Body of pancreas (tissue), 4 donors: ENCODE measurements at places on chromosomes 2 and 18.

- H3K27ac ChIP-seq = no peak overlapping the region
- DNase-seq = no peak
- H3K4me1 ChIP-seq = no peaks in the 10 kb centered on the region
- no peaks in the 10 kb centered on the region for H3K27me3 ChIP-seq
These were observed 124.1 kb downstream of the LNPK start for GRCh38 chr2:175877845-175878544.

DNA sequence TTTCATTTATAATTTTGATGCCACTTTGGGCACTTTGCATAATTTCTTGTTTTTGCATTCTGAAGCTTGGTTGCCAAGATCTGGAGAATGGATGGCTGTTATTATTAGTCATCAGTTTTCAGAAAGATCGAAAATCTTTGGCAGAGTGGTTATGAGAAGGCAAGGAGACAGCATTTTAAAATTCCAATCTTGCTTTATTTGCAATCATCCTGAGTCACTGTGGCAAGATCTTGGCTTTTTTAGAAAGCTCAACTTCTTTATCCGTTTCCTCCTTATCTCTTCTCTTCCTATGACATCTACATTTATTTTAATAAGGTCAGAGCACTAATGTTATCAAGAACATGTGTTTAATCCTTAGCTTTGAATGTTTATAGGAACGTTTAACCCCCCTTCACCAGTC, 31.1 kb upstream of the EIF2AK3 start:
- no peaks in the 10 kb centered on the region for H3K36me3 ChIP-seq
- H3K27me3 ChIP-seq = no peaks in the 10 kb centered on the region
- no peak for DNase-seq
- no peak overlapping the region for H3K27ac ChIP-seq
- H3K4me1 ChIP-seq = peaks cover 18% of the 10 kb centered on the region

DNA sequence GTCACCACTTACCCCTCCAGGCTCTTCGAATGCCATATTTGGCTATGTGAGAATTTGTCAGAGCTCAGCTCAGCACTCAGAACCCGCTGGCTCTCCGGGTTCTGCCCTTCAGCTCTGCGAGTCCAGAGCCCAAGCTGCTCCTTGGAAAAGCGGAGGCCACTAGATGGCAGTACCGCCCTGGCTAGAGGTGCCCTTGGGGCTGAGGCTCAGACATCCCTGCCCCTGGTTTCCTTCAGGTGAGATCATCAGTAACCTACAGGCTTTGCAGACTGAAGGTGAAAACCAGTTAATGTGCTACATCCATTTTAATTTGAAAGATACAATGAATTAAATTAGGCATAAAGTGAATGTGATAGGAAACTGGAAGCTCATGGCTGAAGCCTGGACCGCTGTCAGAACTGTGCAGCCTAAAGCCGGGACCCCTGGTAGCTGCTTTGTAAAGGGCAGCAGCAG, 285.6 kb downstream of the AGAP1 start:
- H3K4me1 ChIP-seq = no peaks in the 10 kb centered on the region
- H3K27me3 ChIP-seq = no peaks in the 10 kb centered on the region
- DNase-seq = peak; percentile 76
- no peak overlapping the region for H3K4me3 ChIP-seq
- no peak overlapping the region for H3K27ac ChIP-seq
- no peaks in the 10 kb centered on the region for H3K36me3 ChIP-seq

GRCh38 chr2:138275881-138276280, 225.7 kb upstream of the SPOPL start:
- no peak for DNase-seq
- peaks cover 44% of the 10 kb centered on the region for H3K4me1 ChIP-seq
- H3K4me3 ChIP-seq = no peak overlapping the region
- H3K27me3 ChIP-seq = no peaks in the 10 kb centered on the region
- no peaks in the 10 kb centered on the region for H3K36me3 ChIP-seq
- no peak overlapping the region for H3K27ac ChIP-seq

- no peaks in the 10 kb centered on the region for H3K4me1 ChIP-seq
- no peaks in the 10 kb centered on the region for H3K27me3 ChIP-seq
- peak; percentile 61 for DNase-seq
- H3K4me3 ChIP-seq = no peak overlapping the region
- H3K27ac ChIP-seq = no peak overlapping the region
These were observed 87.9 kb downstream of the UGGT1 start for GRCh38 chr2:128178650-128179460.

DNA sequence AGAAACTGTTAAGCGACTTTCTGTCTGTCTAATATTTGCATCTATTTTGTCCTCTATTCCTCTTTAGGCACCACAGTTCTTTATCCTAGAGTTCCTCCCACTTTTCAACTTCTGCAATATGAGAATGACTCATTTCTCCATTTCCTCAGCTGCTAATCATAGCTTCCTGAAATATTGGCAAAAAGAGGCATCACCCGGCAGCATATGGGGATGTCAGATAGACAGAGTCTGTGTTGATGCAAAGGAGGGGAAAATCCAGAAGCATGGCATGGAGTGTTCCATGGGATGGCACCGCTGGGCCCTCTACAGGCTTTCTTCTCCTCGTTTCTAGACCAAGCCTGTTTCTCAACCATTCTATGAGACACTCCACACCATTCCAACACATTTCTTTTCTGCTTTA, 93.4 kb downstream of the DOCK10 start:
- no peak overlapping the region for H3K27ac ChIP-seq
- no peaks in the 10 kb centered on the region for H3K27me3 ChIP-seq
- no peaks in the 10 kb centered on the region for H3K36me3 ChIP-seq
- peak; percentile 47 for DNase-seq
- no peaks in the 10 kb centered on the region for H3K4me1 ChIP-seq

DNA sequence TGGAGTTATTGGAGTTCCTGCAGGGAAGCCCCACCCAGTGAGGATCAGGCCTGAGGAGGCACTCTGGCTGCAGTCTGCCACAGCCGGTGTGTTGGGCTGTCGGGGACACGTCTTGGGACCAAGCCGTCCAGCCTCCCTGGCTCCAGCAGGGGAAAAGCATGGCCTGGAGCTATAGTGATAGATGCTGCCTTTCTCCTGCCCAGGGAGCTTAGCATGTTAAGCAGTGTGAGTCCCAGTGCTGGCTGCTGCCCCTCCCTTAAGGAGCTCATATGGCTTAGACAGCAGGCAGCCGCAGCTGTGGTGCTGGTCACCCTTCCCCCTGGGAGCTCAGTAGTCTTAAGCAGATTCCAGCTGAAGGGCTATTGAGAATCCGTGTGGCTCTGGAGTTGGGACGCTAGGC, 78.9 kb downstream of the CERS6 start:
- no peaks in the 10 kb centered on the region for H3K4me1 ChIP-seq
- DNase-seq = no peak
- no peak overlapping the region for H3K4me3 ChIP-seq
- no peak overlapping the region for H3K27ac ChIP-seq
- H3K27me3 ChIP-seq = no peaks in the 10 kb centered on the region
- H3K36me3 ChIP-seq = no peaks in the 10 kb centered on the region

DNA sequence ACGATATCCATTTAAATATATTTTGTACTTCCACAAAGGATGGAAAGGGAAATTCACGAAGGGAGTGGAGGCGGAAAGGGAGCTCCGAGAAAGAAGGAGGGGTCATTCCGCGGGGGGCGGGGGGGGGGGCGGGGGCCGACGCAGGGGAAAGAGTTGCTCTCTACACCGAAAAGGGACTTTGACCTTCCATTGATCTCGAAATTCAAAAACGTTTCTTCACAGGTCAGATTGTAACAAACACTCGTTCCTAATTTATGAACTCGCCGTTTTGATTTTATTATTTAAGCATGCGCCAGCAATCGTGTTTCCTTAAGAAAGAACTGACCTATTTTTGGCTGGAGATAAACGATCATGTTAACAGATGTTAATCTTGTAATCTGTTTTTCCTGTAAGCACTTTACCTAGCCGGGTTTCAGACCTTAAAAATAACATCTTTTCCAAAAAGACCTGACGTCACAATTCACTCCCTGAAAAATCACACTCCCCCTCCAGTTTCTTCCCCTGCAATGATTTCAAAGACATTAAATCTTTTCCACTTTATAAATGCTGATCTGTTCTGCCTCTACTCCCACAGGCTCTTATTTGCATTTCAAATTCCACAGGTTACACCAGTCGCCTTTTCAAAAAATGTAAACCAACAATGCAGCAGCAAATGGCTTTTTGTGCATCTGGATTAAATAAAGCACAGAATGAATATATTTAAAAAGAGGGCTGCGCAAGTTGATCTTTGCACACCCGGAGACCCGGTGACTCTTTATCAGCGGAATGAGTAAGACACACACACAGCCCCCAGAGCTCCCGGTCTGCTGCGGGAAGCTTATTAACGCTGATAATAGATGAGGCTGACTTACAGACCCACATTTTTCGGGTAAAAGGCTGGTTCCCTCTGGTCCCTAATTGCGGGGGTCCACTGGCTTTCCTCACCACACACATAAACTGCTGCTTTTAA, 1.6 kb downstream of the ZNF516 start:
- H3K36me3 ChIP-seq = no peaks in the 10 kb centered on the region
- H3K27me3 ChIP-seq = no peaks in the 10 kb centered on the region
- peaks cover 26% of the 10 kb centered on the region for H3K4me1 ChIP-seq
- peak; percentile 40 for DNase-seq
- peak overlapping the region; percentile 64 for H3K4me3 ChIP-seq
- peak overlapping the region; percentile 89 for H3K27ac ChIP-seq

DNA sequence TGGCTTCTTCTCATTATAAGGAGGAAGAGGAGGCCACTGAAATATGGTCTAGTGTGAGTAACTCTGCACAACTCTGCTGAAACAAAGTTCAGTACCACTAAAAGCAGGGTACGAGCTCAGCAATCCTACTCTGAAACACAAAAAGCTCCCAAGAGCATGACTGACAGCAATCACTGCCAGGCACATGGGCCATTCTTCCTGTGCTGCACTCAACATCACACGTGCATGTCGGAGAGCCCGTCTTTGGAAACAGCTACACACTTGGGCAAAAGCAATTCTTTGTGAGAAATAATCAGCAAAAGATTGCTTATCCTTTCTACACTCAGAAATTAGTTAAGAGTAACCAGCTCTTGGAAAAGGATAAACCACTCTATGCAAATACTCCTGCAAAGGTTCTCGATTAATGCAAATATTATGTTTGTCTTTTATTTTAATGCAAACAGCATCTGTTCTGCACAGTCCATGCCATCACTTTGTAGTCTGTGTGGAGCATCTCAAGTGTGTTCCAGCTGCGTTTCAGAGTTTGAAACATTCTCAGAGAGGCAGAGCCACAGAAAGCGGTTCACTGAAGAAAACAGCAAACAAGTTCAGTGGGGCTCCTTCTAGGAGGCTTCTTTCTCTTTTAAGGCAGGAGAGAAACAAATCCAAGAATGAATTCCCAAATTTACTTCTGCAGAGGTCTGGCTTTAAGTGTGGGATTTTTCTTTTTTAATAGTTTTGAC, 145.0 kb downstream of the HDAC4 start:
- no peak for DNase-seq
- H3K27me3 ChIP-seq = no peaks in the 10 kb centered on the region
- H3K4me3 ChIP-seq = no peak overlapping the region
- H3K4me1 ChIP-seq = no peaks in the 10 kb centered on the region
- no peak overlapping the region for H3K27ac ChIP-seq
- no peaks in the 10 kb centered on the region for H3K36me3 ChIP-seq

GRCh38 chr2:178796079-178796677, 11.0 kb downstream of the TTN start:
- no peak overlapping the region for H3K4me3 ChIP-seq
- no peak overlapping the region for H3K27ac ChIP-seq

- no peaks in the 10 kb centered on the region for H3K27me3 ChIP-seq
- peak; percentile 20 for DNase-seq
- no peak overlapping the region for H3K4me3 ChIP-seq
- no peaks in the 10 kb centered on the region for H3K36me3 ChIP-seq
These were observed 57.5 kb upstream of the AGPS start for GRCh38 chr2:177334940-177335543.

GRCh38 chr2:122180972-122181371, 425.5 kb downstream of the TSN start:
- DNase-seq = no peak
- no peak overlapping the region for H3K4me3 ChIP-seq
- no peak overlapping the region for H3K27ac ChIP-seq
- H3K27me3 ChIP-seq = no peaks in the 10 kb centered on the region
- H3K36me3 ChIP-seq = no peaks in the 10 kb centered on the region
- no peaks in the 10 kb centered on the region for H3K4me1 ChIP-seq

DNA sequence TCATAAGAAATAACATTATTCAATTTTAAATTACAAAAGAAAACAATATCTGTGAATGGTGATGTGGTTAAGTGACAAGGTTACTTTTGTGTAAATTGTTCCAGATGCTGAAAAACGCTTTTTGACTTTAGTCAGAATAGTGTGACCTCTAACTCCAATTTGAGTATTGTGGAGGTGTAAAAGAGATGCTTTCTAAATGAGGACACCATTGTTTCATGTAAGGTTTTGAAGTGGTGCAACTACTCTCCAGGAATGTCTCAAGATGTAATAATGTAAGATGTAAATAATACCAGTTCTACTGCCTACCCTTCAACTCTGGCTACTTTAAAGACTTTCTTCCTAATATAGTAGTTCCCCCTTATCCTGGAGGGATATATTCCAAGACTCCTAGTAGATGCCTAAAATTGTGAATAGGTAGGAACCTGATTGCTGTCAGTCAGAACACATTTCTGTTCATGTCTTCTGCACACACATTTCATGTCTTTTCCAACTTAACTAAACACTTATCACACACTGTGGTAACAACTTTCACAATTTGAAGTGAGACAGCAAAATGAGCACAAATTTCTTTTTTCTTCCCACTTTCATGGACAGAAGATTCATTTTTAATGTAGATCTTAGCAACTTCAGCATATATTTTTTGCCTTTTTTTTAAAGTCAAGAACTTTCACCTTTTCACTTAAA, 39.1 kb upstream of the PPP1R1C start:
- H3K4me1 ChIP-seq = peaks cover 12% of the 10 kb centered on the region
- no peak for DNase-seq
- H3K27me3 ChIP-seq = no peaks in the 10 kb centered on the region
- no peaks in the 10 kb centered on the region for H3K36me3 ChIP-seq
- H3K27ac ChIP-seq = no peak overlapping the region

GRCh38 chr2:6650311-6650710, 215.4 kb downstream of the CMPK2 start:
- H3K4me3 ChIP-seq = no peak overlapping the region
- H3K4me1 ChIP-seq = no peaks in the 10 kb centered on the region
- no peaks in the 10 kb centered on the region for H3K27me3 ChIP-seq
- H3K27ac ChIP-seq = no peak overlapping the region

- no peak for DNase-seq
- no peaks in the 10 kb centered on the region for H3K27me3 ChIP-seq
- H3K4me3 ChIP-seq = no peak overlapping the region
These were observed 46.3 kb upstream of the LPIN2 start for GRCh38 chr18:3059272-3059671.

- H3K36me3 ChIP-seq = no peaks in the 10 kb centered on the region
- no peak for DNase-seq
- H3K4me1 ChIP-seq = no peaks in the 10 kb centered on the region
- no peaks in the 10 kb centered on the region for H3K27me3 ChIP-seq
- no peak overlapping the region for H3K4me3 ChIP-seq
- H3K27ac ChIP-seq = no peak overlapping the region
These were observed 153.3 kb upstream of the NDUFV2 start for GRCh38 chr18:8949206-8949605.

DNA sequence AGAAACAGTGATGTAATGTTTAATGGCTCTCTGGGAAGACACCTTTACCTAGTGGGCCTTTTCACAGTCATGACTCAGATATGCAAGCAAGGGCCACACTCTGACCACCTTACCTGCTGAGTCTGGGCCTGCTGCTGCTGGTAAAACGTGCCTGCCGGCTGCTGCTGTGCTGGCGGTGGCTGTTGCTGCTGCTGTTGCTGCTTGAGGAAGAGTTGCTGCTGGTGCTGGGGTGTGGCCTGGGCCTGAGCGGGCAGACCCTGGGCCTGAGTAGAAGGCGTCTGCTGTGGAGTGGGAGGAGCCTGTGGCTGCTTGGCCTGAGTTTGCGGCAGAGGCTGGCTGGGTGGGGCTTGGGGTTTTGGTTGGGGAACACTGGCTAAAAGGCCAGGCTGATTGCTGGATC, 81.6 kb upstream of the NFU1 start:
- H3K27me3 ChIP-seq = no peaks in the 10 kb centered on the region
- no peak for DNase-seq
- no peaks in the 10 kb centered on the region for H3K36me3 ChIP-seq
- H3K4me3 ChIP-seq = no peak overlapping the region
